Activated naive CD4-positive, alpha-beta T cell (primary cell): ENCODE measurements at places on chromosomes 6 and 20.

GRCh38 chr6:163347021-163347446 is 67.5 kb upstream of the QKI start:
- no peak for DNase-seq

DNA sequence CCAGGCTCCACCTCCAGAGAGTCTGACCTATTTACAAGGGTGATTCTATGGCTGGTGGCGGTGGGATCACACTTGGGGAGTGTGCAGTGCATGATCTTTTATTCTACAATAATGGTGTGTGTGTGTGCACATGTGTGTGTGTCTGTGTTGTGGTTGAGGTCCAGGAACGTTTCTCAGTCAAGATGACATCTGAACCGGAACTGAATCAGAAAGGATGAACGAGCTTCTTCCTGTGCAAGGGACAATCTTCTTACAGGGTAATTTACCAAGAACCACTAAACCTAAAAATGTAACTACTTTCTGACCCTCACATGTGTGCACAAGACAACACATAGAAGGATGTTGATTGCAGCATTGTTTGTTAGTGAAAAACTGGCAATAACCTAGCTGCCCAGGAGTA is 8.6 kb downstream of the MMP9 start:
- no peak for DNase-seq

GRCh38 chr6:137181891-137182653 is 8.6 kb upstream of the IL22RA2 start:
- DNase-seq, result no peak

GRCh38 chr6:101931766-101932165 is 538.3 kb downstream of the GRIK2 start:
- no peak for DNase-seq

GRCh38 chr20:41314386-41314785 is 3.1 kb downstream of the ZHX3 start:
- DNase-seq, result no peak

- no peak for DNase-seq
Measured at GRCh38 chr20:10469599-10469998, 34.5 kb downstream of the SLX4IP start.

- DNase-seq, result no peak
Measured at GRCh38 chr6:52227495-52227894, 16.8 kb downstream of the IL17F start.

DNA sequence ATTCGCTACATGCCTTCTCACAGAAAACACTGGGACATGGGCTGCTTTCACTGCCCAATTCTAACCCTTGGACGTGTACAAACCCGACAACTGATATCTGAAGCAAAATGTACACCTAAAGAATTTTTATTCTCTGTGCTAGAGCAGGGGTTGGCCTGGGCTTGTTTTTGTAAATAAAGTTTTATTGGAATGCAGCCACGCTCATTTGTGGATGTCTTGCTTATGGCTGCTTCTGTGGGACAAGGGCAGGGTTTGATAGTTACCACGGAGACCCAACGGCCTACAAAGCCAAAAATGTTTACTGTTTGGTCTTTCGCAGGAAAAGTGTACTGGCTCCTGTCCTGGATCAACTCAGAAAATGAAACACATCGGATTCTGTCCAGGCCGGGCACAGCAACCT is 58.1 kb upstream of the APCDD1L start:
- no peak for DNase-seq

DNA sequence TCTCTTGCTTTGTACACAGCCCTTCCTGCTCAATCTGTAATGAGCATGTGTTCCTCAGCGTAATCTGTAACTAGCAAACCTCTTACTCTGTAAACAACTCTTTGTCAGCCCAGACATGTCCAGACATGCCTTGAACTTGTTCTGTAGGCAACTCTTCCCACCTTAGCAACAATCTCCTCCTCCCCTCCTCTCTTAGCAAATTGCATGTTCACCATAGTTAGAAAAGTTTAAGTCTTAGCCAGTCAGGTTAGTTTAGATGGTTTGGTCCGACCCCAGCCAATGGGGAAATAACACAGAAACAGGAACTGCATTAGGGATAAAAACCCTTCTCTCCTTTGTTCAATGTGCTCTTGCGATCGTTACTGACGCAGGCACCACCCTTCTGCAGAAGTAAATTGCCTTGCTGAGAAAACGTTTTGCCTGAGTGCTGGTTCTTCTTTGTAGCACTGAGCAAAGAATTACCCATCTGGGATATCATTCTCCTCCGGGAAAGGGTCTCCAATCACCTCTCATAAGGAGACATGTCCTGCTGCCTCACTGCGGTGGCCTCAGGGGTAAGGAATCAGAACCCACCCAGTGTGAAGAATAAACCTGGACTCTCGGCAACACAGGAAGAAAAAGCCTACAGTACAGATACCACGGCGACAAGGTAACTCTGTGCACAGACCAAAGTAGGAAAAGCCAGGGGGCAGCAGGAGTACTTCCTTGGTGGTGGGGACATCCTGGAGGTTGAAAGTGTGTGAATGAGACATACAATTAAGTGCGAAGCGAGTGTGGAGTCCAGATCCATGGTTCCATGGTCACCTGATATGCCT is 26.2 kb downstream of the PLN start:
- no peak for DNase-seq

DNA sequence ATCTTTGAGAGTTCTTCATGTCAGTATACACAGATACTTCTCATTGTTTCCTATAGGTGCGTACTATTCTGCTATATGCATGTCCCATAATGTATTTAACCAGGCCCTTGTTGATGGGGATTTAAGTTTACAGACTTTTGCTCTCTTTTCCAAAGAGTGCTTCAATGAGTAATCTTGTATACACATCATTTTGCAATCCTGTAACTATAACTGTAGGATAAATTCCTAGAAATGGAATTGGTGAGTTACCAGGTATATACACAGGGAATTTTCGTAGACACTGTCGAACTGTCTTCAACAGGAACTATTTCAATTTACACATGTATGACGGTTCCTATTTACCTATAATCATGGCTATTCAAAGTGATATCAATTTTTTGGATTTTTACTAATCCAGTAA is 15.2 kb upstream of the SNRPC start:
- no peak for DNase-seq

- no peak for DNase-seq
Measured at GRCh38 chr20:41086402-41087324, 50.7 kb upstream of the PLCG1 start.

DNA sequence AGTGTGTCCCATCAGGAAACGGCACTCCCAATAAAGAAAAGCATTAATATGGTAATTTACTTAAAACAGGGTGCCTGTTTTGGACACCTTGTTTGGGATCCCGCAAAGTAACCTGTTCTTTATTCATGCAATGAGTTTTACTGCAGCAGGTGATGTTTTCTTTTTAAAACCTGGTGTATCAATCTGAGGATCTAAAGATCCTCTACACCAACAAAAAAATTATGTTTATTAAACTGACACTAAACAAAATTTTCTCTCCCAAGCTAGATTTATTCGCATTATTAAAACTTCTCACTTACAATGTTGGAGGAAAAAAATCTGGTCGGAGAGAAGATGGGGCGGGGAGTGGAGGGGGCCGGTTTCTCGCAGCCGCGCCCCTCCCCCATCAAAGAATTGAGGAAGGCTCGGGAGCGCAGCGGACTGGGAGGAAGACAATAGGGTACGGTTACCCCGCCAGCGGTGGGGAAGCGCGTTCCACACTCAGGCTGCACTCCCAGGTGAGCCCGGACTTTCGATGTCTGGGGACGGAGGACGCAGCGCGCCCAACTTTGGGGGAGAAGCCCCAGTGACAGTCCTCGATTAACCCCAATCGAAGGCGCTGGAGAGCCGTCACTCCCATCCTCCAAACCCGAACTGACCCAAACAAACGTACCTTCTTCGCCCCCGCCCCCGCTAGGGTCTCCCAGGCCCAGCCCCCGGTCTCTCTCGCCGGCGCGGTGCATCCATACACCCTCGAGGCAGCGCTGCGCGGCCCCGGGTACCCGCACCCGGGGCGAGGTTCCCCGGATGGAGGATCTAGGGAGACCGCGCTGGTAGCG is 1.3 kb downstream of the CD24 start:
- DNase-seq, result no peak

GRCh38 chr6:113927001-113927400 is 43.9 kb downstream of the HDAC2 start:
- no peak for DNase-seq

GRCh38 chr20:19828232-19828631 is 70.2 kb downstream of the RIN2 start:
- DNase-seq, result no peak
